ENCODE measurements at places on chromosomes 16 and 17.

- peak; percentile 67 for DNase-seq
Measured at GRCh38 chr16:69123910-69124309, 8.5 kb downstream of the CHTF8 start.

GRCh38 chr16:56990407-56991286 lies 1.3 kb downstream of the NLRC5 start:
- no peak for DNase-seq

- no peak for DNase-seq
Measured at GRCh38 chr17:70270554-70270953, 101.2 kb downstream of the KCNJ2 start.

DNA sequence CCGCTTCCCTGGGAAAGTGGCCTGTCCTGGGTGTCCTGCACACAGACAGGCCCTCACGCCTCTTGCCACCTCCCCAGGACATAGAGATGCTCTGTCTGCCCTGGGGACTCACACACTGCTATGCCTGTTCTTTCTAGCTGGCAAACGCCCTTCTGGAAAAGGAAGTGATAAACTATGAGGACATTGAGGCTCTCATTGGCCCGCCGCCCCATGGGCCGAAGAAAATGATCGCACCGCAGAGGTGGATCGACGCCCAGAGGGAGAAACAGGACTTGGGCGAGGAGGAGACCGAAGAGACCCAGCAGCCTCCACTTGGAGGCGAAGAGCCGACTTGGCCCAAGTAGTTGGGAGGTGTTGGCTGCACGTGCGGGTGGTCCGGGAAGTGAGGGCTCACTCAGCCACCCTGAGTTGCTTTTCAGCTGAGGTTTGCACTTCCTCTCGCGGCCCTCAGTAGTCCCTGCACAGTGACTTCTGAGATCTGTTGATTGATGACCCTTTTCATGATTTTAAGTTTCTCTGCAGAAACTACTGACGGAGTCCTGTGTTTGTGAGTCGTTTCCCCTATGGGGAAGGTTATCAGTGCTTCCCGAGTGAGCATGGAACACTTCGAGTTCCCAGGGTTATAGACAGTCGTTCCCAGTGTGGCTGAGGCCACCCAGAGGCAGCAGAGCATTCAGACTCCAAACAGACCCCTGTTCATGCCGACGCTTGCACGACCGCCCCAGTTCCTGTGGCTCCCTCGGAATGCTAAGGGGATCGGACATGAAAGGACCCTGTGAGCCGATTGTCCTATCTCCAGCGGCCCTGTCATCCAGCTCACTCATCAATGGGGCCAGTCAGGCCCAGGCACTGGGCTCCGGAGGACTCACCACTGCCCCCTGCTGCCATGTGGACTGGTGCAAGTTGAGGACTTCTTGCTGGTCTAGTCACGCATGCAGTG lies 3.5 kb upstream of the RPL13 start:
- peak; percentile 81 for DNase-seq

DNA sequence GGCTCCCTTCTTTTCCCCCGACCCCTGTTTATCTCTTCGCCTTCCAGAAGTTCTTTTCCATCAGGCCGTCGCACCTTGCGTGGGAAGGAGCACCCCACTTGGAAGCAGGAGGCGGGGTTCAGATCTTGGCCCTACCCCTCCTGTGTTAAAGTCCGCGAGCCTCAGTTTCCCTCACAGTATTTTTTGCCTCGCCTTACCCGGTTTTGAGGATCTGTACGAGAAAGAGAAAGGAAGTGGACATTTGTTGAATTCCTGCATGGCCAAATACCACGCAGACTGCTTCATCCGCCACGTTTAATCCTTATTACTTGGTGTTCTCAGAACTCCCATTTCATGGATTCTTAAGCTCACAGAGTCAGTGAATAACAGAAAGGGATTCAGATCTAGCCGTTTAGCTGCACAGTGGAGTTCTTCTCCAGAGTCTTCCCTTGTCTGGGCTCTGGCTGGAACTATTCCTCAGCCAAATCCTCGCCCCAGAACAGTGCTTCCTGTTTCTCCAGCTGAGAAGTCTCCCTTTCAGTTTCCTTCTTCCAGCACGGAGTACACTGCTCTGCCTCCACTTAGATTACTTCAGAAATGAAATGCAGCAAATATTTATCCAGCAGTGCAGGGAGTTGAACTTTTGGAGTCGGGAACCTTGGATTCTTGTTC lies 590 bp downstream of the TMEM219 start:
- DNase-seq: no peak

DNA sequence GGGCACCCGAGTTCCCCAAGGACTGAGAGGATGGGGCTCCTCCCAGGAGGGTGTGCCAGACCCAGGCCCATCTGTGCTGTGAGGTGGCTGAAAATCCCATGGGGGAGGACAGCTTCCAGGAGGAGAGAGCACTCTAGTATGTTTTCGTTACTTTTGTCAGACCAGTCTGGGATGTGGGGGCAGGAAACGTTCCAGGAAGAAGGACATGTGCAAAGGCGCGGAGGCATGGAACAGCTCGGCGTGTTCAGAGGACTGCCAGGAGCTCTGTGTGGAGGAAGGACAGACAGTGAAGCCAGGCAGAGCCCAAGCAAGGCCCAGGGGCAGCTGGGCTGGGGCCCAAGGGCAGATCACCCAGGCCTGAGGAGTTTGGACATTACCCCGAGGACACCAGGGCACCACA lies 7.0 kb downstream of the CA4 start:
- no peak for DNase-seq

DNA sequence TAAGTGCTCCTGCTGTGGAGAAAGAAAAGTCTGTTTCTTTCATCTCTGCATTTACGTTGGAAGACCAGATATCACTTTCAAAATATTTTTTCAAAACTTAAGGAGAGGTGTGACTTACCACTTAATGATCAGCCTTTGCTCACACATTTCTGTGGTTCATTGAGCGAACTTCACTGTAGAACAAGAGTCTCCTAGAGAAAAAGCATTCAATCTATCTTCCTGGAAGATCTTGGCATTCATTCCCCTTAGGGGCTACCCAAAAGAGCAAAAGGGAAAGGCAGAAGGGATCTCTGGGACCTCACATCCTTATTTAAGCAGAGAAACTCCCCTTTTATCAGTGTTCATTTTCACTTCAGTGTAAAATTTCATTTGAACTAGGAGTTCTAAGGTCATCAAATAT lies 61.2 kb downstream of the HS3ST3A1 start:
- no peak for DNase-seq

DNA sequence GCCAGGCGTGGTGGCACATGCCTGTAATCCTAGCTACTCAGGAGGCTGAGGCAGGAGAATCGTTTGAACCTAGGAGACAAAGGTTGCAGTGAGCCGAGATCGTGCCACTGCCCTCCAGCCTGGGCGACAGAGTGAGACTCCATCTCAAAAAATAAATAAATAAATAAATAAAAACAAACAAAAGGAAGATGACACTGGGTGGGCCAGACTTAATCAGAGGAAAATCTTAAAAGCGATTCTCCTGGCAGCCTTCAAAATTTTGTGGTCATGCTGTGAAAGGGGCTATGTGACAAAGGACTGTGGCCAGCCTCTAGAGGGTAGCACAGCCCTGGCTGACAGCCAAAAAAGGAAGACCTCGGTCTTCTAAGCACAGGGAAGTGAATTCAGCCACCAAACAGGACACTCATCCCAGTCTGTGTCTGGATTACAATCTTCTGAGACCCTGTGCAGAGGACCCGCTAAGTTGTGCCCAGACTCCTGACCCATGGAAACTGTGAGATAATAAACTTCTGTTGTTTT lies 391.1 kb downstream of the CNTNAP4 start:
- DNase-seq: peak; percentile 5

GRCh38 chr17:75315541-75316243 lies 26.5 kb upstream of the SLC25A19 start:
- no peak for DNase-seq

GRCh38 chr16:5738586-5738985 lies 641.0 kb upstream of the EEF2KMT start:
- DNase-seq: no peak

GRCh38 chr17:6471531-6472465 lies 27.5 kb downstream of the PIMREG start:
- no peak for DNase-seq

DNA sequence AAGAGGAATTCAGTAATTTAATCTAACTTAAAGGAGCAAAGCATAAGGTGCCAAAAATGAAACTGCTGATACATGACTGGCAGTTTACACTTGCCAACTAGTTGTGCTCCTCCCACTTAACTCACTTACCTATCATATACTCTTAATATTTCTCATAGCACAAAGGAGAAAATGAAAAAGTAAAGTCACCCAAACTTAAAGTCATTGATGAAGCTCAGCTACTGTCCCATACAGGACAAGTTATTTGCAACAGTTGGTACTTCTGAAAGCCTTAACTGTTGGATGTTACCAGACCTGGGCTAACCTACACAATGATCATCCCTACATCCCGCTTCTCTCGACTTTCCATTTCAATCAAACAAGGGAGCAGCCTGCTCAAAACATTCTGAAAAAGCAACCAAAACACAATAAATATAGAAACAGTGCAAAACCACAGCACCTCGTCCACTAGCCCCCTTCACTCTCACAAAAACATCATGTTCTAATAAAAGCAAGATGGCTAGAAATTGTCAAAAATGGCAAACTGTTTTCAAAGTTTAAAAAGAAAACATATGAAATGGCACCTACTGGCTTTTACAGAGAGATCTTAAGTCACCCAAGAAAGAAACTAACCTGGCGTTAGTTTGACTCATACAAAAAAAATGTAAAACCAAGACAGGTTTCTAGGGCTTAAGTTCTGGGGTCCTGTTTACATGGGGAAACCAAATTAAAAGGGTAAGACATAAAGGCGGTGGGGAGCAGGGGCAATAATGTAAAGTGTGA lies 868 bp downstream of the MED13 start:
- DNase-seq: no peak

DNA sequence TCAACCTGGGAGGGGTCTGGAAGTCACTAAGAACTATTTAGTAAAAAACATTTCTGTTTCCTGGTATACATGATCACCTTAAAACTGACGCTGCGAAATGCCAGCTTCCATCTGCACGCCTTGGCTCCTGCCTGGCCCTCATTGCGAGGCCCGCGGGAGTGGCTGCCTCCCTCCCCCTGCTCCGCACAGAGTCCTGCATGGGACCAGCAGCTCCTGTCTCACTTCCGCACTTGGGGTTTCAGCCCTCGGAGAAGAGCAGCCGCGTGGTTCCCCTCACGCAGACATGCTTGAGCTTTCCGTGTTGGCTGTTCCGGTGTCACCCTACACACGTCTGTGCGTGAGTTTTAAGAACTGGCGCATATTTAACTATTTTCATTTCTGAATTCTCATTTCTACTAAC lies 18.4 kb downstream of the MTHFSD start:
- DNase-seq: no peak

GRCh38 chr16:70737377-70738082 lies 51.7 kb upstream of the MTSS2 start:
- DNase-seq: no peak

GRCh38 chr17:2423271-2423670 lies 22.4 kb upstream of the MNT start:
- no peak for DNase-seq

DNA sequence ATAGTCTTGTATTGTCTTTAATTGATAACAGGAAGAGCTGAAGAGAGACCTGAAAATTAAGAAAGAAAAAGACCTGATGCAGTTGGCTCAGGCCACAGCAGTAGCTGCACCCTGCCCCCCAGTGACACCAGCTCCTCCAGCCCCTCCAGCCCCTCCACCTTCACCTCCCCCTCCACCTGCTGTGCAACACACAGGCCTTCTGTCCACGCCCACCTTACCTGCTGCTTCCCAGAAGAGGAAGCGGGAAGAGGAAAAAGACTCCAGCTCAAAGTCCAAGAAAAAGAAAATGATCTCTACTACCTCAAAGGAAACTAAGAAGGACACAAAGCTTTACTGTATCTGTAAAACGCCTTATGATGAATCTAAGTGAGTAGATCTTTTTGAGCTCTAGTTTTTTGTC lies 36.8 kb downstream of the C17orf58 start:
- no peak for DNase-seq

GRCh38 chr17:46262271-46262670 lies 32.7 kb upstream of the LRRC37A start:
- DNase-seq: no peak

DNA sequence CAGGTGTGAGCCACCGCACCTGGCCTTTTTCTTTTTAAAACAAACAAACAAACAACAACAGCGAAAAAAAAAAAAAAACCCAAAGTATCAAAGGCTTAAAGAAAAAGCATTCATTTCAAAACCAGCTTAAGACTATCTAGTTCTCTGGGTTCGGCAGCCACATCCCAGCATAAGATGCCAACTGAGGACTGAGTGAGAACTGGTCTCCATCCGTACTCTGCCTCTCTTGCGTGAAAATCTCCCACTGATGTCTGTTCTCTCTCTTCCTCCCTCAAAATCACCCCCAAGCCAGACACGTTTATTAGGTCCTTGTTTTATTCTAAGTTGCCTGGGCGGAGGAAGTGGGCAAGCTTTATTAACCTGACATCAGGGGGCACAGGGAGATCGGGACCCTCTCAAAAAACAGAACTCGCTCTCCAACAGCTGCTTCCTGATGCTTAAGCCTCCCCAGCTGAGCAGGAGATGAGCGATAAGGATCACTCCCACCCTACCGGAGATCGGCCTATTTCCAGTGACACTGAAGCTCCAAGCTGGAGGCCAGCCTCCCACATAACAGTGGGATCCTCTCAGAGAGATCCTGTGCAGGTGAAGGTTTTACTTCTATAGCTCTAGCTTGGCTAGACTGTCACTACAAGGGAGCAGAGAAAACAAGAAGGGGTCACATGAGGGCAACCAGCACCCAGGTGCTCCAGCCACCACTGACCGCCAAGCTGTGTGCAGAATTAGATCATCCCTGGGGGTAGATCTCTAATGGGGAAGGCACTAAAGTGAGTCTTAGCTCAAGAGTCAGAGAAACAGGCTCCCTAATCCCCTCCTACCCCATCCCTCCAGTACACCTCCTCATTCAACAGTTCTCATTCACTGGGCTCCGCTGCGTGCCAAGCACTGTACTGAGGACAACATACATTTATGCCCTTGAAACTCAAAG lies 13.6 kb downstream of the CDC42EP4 start:
- DNase-seq: no peak

GRCh38 chr17:66632731-66633130 lies 202.2 kb upstream of the CACNG5 start:
- no peak for DNase-seq

DNA sequence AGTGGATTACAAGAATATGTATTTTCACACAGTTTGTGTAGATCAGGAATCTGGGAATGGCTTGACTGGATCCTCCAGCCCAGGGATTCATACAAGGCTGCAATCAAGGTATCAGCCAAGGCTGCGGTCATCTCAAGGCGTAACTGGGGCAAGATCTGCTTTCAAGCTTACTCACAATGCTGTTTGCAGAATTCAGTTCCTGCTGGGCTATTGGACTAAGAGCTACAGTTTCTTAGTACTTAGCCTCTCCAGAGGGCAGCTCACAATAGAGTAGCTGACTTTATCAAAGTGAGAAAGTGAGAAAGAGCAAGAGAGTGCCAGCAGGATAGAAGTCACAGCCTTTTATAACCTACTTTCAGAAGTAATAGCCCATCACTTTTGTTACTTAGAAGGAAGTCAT lies 211.0 kb downstream of the MAP2K6 start:
- no peak for DNase-seq

- DNase-seq: no peak
Measured at GRCh38 chr16:48125888-48126287, 29.9 kb downstream of the ABCC12 start.

- no peak for DNase-seq
Measured at GRCh38 chr17:20232611-20233010, 223.5 kb downstream of the SPECC1 start.
